ENCODE measurements at places on chromosomes 5 and 9.

GRCh38 chr9:98673681-98674080 is 35.1 kb downstream of the GABBR2 start:
- no peak for DNase-seq

DNA sequence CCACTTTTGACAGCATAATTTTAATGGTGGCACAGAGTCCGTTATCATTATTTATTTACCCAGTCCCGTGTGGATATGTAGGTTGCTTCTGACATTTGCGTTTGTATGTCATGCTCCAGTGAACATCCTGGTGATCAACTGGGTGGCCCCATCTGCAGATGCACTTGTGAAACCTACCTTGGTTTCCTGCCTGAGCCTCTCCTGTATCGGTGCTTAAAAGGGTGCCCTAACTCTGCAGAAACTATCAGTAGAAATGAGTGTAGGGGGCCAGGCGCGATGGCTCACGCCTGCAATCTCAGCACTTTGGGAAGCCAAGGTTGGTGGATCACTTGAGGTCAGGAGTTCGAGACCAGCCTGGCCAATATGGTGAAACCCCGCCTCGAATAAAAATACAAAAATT is 92.1 kb upstream of the IER5L start:
- DNase-seq = peak; percentile 43

DNA sequence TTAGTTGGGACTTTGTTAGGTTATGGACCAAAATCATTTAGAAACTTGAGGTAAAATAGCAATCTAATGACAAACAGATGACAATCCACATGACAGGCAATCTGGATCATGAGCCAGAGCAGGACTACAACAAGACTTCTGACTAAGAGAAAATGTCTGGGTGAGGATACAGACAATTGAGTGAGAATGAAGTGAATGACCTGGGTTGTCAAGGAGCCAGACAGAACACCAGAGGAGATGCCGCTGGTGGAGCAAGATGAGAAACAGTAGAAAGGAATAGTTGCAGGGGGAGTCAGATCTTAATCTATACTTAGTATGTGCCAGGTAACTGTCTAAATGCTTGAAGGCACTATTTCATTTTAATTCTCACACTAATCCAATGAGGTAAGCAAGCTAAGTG is 277.8 kb downstream of the PRELID2 start:
- no peak for DNase-seq

DNA sequence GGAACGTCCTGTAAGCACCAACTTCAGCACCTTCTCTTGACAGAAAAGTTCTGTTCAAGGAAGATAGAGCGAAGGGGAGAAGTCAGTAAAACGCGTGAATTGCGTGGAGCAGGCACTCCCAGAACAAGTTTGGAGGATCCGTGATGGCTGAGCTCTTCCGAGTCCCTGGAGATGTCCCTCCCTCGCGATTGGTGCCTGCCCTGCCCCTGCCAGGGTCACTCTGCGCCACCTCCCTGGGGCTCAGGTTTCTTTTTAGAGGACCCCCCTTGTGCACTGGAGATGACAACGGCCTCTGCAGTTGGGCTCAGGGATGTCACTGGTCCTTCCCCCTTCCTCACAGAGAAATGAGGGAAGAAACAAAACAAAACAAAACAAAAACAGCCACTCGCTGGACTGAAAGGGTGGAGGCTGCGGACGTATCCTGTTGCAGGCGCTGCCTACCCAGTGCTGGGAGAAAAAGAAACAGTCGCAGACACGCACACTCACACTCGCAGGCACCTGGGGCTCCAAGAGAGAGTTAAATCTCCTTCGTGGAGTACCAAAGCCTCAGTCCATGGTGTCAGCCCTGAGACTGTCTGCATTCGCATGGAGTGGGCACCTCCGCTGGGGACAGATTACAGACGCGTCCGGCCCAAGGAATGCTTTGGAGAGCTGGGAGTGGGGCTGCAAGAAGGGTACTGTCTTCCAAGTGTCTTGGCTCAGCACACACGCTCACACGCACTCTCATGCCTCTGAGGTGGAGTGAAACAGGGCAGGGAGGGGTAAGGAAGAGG is 512.7 kb downstream of the SLCO4C1 start:
- DNase-seq = no peak

- DNase-seq = no peak
Observed at GRCh38 chr5:168647083-168647482, 67.9 kb upstream of the PANK3 start.

- no peak for DNase-seq
Observed at GRCh38 chr5:150400316-150401075, 12.2 kb downstream of the CD74 start.

GRCh38 chr9:13292782-13293181 is 13.3 kb upstream of the MPDZ start:
- no peak for DNase-seq

- DNase-seq = peak; percentile 29
Observed at GRCh38 chr5:424301-425110, 18.5 kb upstream of the EXOC3 start.

DNA sequence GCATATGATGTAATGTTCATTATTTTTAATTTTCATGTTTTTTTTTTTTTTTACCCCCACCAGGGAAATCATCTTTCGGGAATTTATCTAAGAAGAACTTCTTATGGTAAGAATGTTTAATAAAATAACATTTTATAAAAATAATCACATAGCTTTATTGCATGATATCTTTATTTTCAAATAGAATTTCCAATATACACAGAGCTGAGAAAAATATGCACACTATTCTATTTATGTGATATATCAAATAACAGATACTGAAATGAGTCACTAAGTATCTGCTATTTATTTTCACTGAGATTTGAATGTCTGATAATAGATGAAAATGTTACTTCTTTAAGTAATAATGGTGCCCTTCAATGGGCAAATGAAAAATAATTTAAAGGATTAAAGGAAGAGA is 1217.3 kb downstream of the MAT2B start:
- DNase-seq = no peak

- no peak for DNase-seq
Observed at GRCh38 chr5:16852251-16853005, 83.7 kb downstream of the MYO10 start.

GRCh38 chr5:124550731-124551130 is 195.7 kb downstream of the ZNF608 start:
- no peak for DNase-seq

DNA sequence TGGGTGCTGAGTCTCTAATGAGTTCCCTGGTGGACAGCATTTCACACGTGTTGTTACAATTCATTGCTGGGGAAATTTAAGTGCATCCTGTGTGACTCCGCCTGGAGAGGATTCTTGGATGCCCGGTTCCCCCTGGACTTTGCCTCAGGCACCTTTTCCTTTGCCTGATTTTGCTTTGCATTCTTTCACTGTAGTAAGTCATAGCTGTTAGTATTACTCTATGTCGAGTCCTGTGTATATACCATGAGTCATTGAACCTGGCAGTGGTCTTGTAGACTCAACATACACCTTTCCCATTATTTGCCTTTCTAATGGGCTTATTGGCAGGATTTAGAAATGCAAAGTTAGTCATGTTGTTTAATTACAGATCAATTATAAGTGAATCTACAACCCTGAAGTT is 81.9 kb upstream of the DHFR start:
- DNase-seq = no peak

DNA sequence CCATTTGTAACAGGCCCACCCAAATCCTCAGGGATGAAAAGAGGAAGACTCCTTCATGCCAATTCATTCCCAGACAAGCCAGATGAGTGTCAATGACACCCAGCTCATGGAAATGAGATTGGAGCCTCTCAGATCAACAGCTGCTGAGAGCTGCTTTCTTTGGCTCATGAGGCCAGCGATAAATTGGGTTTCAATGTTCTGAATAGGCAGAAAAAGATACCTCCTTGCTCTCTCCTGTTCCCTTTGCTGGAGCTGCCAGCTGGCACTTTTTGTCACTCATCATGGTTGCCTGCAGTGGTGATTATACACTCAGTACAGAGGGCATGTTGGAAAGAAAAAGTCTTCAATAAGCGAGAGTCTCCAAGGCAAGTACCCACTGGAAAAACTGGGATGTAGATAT is 47.1 kb downstream of the SH3RF2 start:
- DNase-seq = no peak

DNA sequence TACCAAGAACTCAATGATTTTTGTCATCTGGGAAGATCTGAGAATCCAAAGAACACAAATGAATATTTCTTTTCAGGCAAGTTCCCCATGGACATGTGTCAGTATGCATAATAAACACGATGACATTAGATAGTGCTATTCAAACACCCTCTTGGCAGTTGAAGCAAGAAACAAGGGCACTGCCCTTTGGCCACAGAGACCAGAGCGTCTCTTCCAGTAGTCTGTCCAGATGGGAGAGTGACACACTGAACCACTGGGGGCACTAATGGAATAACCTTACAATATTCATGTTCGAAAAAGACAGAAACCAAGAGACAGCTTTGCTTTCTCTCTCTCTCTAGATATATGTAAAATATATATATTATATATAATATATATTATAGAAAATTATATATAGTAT is 301.9 kb downstream of the CTNND2 start:
- DNase-seq = no peak

DNA sequence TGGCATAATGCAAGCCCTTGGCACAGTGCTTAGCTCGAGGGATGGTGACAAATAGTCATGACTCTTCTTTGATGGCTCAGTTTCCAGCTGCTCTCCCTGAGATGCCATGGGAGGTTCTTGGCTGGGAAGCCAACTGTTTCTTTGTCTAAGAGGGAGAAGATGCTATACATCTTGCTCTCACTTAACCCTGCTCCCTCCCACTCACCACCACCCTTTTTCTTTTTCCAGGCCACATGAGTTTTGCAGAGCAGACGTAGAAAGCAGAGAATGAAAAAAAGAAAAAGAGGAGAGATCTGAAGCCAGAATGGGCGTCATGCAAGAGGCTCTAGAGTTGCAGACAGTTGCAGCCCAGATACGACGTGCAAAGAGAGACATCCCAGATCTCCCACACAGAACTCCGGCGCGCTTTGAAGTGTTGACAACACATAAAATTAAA is 160.5 kb downstream of the FGF18 start:
- DNase-seq = no peak

DNA sequence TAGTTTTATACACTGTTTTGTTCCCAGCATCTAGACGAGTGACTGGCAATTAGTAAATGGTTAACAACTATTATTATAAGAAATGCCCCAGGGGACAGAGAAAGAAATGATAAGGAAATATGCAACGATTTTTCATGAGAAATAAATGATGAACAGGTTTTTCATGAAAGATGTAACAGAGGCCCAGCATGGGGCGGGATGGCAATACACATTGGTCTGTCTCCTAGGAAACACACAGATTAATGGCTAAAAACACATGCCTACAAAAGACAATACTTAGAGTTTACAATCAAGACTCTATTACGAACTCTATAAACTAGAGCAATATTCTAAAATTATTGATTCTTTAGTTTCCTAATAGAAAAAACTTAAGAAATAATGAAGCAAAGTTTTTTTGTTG is 441.5 kb upstream of the CDH9 start:
- DNase-seq = no peak
